Naive thymus-derived CD4-positive, alpha-beta T cell (primary cell): ENCODE measurements at places on chromosomes 3 and 15. TPM values are rescaled to one million over a fixed set of nuclear protein-coding genes. Genes with fewer than 3 reads are reported as not detected.

GRCh38 chr3:133996251-133996661 lies 33.5 kb downstream of the SLCO2A1 start:
- DNase-seq: no peak

GRCh38 chr3:149623824-149624223 lies 34.0 kb downstream of the WWTR1 start:
- DNase-seq: no peak

The SMARCC1 gene
- 99.1 TPM for total RNA-seq

- DNase-seq: peak; percentile 35
These were observed 258.1 kb downstream of the TBL1XR1 start for GRCh38 chr3:176939022-176939817.

The ASB14 gene
- not detected for total RNA-seq

DNA sequence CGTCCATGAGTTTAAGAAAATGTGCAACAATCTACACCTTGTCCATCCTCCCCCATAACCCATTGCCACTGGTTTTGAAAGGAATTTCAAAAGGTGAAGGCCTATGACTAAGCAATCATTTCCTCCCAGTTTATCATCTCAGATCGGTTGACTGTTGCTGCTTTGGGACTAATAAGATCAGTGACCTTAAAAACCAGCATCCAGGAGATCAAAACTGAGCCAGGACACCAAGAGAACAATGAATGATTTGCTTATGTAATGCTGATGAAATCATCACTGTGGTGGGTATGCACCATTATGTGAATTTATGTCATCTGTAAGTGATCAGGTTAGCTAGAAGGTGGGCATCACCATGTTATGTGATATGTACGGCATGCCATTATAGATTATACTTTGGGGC lies 195.5 kb downstream of the SSR3 start:
- no peak for DNase-seq

- DNase-seq: no peak
These were observed 37.4 kb upstream of the ITGA11 start for GRCh38 chr15:68469162-68470048.

GRCh38 chr3:171491361-171491760 lies 31.2 kb upstream of the TNIK start:
- no peak for DNase-seq

GRCh38 chr15:31499953-31500765 lies 173.5 kb downstream of the KLF13 start:
- DNase-seq: no peak

DNA sequence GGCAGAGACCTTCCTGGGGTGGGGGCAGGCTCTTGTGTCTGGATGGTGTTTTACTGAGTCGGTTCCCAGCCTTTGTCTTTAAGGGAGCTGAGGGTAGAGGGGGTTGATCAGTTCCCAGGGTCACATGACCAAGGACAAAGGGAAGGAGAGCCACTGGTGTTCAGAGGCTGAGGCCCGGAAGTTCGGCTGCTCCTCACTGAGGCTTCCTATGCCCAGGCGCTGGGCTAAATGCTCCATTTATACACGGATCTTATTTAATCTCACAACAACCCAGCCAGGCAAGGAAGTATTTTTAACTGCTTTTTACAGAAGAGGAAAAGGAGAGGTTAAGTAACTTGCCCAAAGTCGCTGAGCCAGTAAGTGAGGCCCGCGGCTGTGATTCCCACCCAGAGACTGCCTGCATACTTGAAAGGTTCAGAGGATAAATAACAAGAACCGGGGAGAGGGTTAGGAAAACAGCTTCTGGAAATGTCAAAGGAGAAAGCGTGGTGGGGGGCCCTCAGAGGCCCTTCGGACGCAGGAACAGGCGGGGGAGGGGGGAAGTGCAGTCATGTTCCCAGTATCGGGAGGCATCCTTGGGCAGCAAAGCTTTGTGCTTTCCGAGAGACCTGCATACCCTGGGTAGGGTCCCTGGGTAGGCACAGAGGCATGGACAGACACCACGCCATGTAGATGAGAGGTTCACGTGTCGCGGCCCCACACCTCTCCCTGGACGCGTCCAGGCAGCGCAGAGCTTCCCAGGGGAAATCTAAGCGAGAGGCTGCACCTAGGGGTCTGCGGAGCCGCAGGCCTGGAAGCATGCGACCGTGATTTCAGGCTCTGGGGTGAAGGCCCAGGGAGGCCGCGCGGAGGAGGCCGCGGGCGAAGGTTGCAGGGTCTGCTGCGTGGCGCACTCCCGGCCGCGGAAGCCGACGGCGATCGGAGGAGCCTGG lies 21.3 kb downstream of the EPHB3 start:
- DNase-seq: no peak

DNA sequence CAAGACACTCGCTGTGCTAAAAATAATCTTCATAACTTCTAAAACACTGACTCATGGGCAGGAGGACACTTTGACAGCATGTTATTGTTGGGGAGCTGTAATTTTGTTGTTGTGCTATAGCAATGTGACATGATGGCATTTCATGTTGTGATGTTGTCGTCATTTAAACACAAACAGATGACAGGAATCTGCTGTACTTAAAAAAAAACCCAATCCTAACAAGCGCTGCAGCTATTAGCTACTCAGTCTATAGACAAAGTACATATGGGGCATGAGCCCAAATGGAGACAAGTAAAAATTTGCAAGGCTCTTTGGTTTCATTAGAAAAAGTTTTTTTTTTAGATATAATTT lies 828 bp upstream of the ATOSA start:
- no peak for DNase-seq

GRCh38 chr3:42090973-42091731 lies at the start of gene TRAK1:
Gene TRAK1 (plus strand): TSS chr3:42091357. CDS start chr3:42091470, 113 bp downstream.
- no peak for DNase-seq

- no peak for DNase-seq
These were observed 474.5 kb downstream of the RBMS3 start for GRCh38 chr3:29755416-29755815.

- no peak for DNase-seq
These were observed 9.0 kb upstream of the RPS17 start for GRCh38 chr15:82549199-82549665.

The EOMES gene
- total RNA-seq: 1.0 TPM

The UNC13C gene
- total RNA-seq: not detected

DNA sequence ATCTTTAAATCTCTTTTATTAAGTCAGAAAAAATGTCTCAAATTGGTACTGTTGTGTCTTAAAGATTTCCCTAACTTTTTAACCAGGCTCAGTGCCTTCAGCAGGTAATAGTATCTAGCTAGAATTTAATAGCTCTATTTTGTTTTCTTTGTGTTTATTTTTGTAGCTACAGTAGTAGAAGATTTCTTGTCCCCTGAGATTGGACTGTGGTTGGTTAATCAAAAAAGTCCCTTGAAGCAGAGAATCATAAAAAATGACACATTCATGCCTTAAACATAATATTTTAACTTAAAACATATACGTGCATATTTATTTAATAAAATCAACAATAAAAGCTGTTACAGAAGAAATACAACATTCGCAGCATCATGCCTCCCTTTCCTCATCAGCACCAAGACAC lies 102.8 kb downstream of the EEFSEC start:
- DNase-seq: no peak

The ECE2 gene
- total RNA-seq: not detected

- no peak for DNase-seq
These were observed 116.6 kb upstream of the IQSEC1 start for GRCh38 chr3:13189639-13190377.

DNA sequence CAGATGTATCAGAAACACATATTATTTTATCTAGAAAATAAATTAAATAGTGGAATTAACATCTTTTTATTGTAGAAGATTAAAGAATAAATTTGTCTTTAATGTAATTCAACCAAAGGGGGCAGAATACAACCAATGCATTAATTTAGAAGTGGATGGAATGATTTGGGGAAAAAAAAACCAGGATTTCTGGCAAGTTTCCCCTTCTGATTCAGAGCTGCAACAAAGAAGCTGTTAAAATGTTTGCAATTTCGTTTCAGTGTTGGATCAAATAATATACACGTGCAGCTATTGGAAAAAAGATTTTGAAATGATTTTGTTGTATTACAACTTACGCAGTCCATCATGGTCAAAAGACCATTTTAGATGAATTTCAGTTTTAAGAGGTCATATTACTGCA lies 71.6 kb upstream of the ZNF280D start:
- no peak for DNase-seq

DNA sequence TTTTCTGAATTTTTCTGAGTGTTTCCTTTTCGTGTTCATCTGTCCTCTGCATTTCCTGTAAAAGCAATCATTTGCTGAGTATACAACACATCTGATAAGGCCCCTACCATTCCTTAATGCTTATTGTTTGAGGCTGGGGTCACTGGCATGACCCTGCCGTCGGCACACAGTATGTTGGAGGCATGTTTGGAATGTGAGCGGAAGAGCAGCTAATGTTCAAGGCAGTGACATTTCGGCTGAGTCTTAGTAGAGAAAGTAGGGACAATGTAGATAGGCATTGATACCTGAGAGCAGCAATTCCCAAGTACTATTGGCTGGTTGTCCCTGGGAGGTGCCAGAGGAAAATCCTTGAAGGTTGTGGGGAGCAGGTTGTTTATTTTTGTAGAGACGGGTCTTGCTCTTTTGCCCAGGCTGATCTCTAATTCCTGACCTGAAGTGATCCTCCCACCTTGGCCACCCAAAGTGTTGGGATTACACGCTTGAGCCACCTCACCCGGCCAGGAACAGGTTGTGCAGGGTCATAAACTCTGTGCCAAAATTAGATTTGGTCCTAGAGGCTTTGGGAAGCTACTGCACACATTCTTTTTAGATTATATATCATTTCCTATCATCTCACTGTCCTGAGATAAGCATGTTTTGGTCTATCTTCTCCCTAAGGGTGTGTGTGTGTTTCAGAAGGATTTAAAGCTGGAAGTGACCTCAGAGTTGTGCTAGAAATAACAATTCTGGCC lies 13.5 kb downstream of the PTPN23 start:
- DNase-seq: no peak

DNA sequence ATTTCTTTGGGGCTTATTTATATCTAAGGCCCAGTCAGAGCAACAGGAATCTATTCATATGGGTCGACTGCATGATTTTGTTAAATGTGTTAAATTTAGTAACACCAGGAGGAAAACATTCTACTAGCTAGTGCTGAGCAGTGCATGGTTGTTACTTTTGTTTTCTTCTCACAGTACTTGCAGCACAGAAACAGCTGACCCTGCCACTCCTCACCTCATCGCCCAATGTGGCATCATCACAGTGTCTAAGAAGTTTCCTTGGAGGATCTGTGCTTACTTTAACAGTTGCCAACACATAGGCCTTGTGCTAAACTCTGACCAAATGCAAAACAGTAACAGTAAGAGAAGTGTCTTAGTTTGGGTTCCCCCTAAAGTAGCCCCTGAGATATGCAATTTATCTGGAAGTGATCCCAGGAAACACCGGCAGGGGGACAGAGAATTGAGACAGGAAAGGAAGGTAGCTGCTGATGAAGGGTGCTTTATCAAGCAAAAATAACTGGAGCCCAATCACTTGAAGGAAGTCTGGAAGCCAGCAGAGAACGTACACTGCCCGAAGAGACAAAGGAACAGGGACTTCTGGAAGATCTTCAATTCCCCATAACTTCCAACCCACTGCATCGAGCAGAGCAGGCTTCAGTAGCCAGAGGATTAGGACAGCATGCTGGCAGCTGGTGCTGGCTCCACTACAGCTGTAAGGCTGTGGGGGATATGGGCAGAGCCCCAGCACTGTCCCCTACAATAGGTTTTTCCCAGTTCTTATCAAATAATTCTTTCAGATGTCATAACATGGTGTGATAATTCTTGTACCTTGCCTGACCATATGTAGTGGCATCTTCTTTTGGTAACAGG lies 36.0 kb upstream of the ULK4 start:
- DNase-seq: no peak

DNA sequence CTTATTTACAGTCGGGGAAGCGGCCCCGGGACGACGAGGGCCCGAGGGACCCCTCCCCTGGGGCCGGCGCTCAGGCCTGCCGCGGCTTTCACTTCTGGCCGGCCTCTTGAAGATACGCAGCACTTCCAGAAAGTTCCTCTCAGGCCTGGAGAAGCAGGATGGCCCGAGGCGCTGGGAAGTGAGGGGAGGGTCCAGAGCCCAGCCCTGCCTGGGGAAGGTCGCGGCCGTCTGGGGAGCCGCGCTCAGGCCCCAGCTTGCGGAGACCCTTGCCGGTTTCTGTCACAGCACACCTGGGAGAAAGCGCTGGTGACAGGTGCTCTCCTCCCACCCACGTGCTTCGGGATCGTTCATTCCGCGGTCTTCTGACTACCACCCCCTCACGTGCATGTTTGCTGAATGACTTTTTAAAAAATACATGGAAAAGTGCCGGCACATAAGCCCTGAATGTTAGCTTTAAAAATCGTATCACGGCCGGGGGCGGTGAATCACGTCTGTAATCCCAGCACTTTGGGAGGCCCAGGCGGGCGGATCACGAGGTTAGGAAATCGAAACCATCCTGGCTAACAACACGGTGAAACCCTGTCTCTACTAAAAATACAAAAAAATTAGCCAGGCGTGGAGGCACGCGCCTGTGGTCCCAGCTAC lies 727 bp upstream of the TM2D3 start:
- no peak for DNase-seq

DNA sequence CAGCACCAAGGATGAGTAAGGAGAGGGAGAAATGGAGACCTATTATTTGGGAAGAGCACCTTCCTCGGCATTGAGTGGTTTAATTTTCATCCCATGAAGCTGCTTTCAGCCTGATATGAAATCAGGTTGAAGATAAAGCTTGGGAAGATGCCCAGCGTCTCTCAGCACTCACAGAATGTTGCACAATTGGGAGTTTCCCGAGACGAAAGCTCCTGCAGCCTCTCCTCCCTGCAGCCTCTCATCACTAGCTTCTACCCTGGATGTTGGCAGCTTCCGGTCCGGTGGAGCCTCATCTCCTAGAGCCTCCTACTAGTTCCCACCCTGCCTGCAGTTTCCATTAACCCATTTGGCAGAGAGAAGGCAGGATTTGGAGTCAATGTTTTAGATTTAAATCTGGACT lies 40.3 kb downstream of the EDEM1 start:
- DNase-seq: no peak

The ZNF662 gene
- total RNA-seq: 4.7 TPM

GRCh38 chr15:70267306-70267705 lies 169.6 kb upstream of the TLE3 start:
- DNase-seq: no peak

- DNase-seq: no peak
These were observed 6.7 kb upstream of the SUCLG2 start for GRCh38 chr3:67661089-67661488.

The ALDH1A2 gene
- total RNA-seq: not detected

DNA sequence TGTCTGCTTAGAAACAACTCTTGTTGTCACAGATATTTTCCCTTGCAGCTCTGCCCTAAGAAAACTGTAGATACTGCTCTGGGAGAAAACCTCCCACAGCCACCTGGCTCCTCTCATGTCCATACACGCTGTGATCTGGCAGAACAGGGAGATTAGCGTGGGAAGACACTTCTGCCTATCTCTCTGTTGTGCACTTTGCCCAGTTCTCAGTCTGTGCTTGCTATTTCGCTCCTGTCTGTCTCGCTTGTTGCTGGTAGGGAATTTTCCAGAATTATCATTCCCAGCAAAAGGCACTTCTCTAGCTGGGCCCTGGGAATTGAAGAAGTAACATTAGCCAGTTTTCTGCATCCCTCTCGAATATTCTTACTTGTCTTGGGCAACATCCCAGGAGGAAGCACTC lies 8.1 kb upstream of the GATM start:
- DNase-seq: no peak

GRCh38 chr3:66037330-66037985 lies 1.3 kb downstream of the MAGI1 start:
- no peak for DNase-seq
